RKO (cell line): ENCODE measurements at places on chromosomes 5 and 9.

- DNase-seq = peak; percentile 51
These were observed 14.5 kb downstream of the SH2D3C start for GRCh38 chr9:127763918-127764384.

DNA sequence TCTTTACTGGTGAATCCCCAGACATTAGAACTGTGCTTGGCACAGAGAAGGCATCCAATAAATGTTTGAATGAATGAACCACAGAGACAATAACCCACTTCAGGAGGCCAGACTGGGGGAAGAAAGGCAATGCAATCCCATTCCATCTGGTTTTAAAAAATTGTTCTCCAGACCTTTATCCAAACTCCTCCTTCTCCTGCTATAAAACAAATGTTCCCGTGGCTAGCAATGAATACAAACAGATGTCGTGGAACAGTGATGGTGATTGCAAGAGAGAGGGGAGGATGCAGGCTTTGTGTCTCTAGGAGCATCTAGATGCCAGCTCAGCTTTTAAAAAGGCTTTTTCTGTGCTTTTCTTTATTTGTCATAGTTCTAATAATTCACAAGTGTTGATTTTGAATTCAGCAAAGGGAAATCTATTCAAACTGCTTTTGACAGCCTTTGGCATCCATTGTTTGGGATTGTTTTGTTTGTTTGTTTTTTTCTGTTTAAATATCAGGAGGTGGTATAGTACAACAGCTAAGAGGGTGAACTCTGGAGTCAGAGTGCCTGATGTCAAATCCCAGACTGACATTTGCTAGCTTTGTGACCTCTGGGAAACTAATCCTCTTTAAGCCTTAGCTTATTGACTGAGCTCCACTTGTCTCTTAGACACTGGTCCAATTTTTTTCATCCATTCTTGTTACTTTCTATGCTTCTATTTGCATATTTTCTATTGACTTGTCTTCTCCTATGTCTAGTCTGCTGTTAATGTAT is 59.1 kb downstream of the TNFSF15 start:
- no peak for DNase-seq

DNA sequence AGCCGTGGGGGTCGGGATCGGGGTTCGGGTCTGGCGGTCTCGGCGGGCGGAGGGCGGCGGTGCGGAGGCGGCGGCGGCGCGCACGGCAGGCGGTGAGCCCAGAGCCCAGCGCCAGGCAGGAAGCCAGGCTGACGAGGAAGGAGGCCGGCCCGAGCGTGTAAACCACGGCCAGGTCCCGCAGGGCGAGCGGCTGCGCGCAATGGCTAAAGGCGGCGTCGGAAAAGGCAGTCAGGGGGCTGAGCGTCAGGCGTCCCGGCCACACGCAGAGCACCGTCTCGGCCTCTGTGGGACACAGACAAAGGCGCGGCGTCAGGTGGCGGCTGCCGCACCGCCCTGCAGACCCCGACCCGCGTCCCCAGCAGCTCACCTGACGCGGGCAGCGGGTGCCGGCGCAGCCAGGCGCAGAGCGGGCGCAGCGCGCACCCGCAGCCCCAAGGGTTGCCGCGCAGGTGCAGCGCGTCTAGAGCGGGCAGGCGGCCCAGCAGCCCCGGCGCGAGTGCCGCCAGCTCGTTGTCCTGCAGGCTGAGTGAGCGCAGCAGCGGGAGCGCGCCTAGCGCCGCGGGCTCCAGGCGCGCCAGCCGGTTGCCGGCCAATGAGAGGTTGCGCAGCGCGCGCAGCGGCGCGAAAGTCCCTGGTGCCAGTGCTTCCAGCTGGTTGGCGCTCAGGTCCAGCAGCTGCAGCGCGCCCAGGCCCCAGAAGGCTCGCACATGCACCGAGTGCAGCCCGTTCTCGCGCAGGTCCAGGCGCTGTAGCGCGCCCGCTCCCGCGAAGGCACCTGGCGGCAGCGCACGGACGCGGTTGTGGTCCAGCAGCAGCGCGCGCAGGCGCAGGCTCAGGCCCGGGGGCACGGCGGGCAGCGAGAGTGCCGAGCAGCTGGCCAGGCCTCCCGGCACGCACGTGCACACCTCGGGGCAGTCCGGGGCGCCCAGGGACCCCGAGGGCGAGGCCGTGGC is 671 bp downstream of the LRRC26 start:
- DNase-seq = peak; percentile 97

GRCh38 chr9:17653947-17654465 is 75.1 kb downstream of the SH3GL2 start:
- DNase-seq = no peak

DNA sequence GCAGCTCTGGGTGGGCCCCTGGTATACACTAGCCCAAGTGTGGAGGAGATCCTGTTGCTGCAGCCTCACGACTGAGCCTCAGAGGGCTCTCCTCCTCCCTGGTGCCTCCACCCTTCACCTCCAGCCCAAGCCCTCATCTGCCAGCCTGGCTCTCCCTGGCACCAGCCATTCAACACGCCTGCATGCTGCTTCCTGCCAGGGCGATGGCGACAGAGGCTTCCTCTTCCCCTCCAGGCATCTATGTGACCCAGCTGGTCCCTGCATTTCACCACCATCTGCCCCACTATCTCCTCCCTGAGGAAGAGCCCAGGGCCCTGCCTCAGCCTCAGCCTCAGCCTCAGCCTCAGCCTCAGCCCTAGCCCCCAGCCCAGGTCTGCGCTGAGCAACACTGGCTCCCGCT is 54.8 kb upstream of the ANGPTL2 start:
- DNase-seq = no peak

- no peak for DNase-seq
These were observed 563.9 kb upstream of the TLE4 start for GRCh38 chr9:79007701-79008483.
